ENCODE measurements at places on chromosomes 6 and 20.

- no peak for DNase-seq
Measured at GRCh38 chr20:60930023-60930790, 321.9 kb upstream of the CDH4 start.

DNA sequence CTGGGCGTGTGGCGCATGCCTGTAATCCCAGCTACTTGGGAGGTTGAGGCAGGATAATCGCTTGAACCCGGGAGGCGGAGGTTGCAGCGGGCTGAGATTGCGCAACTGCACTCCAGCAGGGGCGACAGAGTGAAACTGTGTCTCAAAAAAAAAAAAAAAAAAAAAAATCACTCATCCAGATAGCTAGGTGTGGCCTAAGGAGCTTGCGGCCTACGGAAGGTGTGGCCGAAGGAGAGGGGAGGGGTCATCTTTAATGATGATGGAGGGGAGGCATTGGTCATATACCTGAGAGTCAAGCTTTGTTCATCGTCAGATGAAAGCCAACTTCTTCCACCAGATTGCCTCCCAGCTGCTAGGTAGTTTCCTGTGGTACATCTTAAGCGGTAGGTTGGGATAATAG is 801 bp upstream of the PPARD start:
- DNase-seq: no peak

DNA sequence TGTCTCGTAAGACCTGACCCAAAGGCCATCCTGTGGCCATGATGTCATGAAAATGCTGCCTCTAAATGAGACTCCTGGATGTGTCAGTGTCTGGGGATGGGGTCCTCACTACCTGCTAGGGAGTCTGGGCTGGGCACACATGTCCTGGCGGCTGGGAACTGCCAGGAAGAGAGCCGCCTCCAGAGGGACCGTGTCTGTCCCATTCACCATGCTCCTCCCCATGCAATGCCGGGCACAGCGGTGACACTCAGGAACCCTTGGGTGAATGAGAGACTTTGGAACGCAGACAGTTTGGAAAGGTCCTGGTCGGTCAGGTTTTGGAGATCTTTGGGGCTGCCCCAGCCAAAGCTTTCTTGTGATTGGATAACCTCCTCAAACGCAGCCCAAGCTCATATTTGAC is 40.1 kb upstream of the GTSF1L start:
- DNase-seq: no peak

GRCh38 chr20:34824026-34824425 is 1.4 kb downstream of the NCOA6 start:
- no peak for DNase-seq

- DNase-seq: no peak
Measured at GRCh38 chr6:139337830-139338229, 36.6 kb downstream of the CITED2 start.

- DNase-seq: no peak
Measured at GRCh38 chr6:111922454-111923297, 49.4 kb upstream of the FYN start.

GRCh38 chr20:29326376-29327070 is 1930.9 kb upstream of the DEFB115 start:
- no peak for DNase-seq

DNA sequence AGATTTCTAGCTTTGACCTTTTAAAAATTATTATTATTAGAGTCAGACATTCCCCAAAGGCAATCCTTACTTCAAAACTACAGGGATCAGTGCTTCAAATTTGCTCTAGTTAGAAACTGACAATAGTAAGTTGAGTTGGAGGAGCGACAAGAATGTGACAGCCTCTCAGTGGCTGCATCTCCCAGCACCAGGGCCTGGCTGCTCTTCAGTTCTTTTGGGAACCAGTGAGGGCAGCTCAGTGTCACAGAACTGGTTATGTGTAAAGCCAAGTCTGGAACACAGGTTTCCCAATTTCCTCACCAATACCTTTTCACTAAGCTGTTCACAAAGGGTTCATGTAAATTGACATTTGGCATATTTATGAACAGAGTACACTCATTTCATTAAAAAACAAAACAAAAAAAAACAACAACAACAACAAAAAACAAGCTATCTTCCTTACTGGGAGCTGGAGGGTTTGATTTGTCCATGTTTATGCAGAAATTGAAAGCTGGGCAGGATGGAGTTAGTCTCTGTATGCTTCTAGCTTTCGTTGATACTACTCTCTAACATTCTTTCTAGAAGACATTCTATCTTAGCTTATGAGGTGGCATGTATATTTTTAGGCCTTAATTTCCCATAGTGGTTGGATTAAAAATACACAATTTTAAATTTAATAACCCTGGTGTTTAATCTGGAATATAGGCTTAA is 95.0 kb downstream of the SAMD5 start:
- DNase-seq: no peak

DNA sequence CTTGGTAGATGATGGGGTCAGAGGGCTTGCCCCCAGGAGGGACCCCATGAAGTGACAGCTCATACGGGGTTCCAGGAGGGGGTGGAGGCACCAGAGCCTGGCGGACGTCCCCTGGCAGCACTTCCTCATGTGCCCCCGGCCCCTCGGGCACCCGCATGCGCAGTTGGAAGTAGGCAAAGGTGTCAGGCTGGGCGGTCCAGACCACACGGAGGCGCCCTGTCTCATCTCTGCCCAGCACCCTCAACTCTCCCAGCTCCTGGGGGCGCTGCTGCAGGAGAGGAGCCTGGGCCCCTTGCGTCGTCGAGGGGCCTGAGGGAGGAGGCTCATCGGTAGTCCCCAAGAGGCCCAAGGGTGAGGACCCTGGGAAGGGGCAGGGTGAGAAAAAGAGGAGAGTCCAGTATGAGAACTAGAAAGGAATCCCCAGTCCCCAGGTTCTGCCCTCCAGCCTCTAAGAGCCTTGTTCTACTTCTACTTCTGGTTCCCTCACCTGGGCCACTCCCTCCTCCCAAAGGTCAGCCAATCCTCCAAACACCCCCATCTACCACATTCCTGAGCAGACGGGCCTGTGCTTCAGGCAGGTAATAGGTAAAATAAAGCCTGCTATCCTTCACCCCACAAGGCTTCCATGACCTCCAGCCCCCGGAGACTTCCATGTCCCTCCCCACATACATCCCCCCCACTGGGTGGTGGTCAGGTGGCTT is 23.2 kb downstream of the TNXB start:
- no peak for DNase-seq

GRCh38 chr6:116877743-116878142 is 701 bp downstream of the RFX6 start:
- DNase-seq: no peak

GRCh38 chr6:98593676-98594075 is 240.7 kb upstream of the POU3F2 start:
- DNase-seq: no peak

DNA sequence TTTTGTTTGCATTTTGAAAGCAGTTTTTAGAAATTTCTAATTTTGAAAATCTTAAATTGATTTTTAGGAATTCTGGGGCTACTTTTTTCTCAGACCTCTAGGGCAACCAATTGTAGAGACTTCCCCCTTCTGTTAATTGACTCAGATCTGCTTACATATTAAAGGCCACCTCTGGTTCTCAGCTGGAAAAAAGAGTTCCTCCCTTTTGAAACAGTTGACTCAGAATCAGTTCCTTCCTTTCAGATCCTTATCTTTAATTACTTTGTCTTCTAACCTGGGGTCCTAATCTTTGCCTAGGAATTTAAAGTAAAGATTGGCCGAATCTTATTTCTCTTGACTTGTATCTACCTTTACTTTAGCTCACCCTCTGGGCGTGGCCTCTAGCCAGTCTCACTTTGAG is 146.8 kb downstream of the LAMA2 start:
- no peak for DNase-seq

GRCh38 chr6:90294614-90294988 is 2.0 kb downstream of the BACH2 start:
- no peak for DNase-seq

- no peak for DNase-seq
Measured at GRCh38 chr20:3068986-3069900, 2.2 kb upstream of the OXT start.

DNA sequence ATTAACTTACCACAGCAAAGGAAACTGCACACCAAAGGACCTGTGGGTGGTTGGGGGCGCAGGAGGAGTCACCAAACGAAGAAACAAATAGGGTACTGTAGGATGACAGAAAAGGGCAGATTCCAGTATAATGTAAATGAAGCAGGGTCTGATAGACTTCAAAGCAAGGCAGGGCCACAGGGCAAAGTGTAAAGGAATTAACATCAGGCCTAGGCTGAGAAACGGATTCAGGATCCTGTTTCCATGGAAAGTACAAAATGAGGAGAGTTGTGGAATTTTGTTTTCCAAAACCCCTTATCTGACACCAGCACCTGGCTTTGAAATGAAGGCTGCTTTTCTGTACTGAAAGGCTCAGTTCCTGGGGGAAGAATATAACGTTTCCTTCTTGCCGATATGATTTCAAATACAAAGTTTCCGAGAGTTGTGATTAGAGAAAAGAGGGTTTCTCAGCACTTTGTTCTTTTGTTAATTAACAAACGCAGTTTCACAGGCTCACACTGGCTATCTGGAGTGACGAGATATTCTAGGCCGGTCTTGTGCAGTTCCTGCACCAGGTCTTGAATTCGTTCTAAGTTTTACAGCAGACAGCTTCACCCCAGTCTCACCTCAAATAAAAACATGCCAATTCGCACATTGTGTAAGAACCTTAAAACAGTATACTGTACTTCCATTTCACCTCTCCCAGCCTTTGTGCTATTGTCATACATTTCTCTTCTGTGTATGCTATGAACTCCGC is 5.8 kb downstream of the DEFB123 start:
- DNase-seq: no peak

DNA sequence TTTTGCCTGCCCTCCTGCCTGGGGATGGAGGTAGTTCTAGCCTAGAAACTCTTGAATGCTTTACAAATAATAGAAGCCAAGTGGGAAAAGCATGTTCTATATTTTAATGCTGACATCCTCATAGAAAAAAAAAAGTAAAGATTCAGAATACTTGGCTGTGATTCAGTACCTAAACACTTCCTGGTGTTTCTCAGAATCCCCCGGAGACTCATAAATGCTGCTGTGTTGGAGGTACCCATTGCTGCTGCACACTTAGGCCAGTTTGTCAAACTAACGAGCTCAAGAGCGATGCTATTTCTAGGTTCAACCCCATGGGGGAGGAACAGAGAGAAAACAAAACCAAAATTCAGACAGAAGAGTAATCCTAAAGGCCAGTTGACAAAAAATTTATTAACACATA is 38.8 kb upstream of the ZFP64 start:
- DNase-seq: no peak

DNA sequence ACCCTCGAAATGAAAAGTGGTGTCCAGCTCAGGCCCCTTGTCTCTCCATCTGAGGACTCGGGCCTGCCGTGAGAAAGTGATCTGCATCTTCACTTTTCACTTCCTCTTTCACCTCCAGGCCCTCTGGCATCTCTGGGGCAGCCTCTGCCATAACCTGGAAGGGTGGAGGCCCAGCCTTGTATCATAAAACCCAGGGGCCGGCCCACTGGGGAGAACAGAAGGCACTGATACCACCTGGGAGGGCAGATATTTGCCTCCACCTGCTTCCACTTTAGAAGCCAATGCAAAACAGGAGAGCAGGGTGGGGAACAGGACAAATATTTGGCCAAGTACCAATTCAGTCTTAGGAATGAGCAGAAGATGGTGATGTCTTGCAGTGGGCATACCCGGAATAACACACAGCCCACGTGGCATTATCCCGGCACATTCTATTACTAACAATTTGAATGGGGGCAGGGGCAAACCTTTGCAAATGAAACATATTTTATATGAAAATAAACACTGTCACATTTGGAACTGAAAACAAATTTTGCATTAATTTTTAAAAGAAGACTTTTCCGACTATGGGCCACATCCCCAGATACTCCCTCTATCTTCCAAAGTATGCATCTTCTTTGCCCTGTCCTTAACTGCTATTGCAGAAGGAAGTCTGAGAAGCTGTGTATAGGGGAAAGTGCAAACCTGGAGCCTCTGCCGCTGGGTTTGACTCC is 69.2 kb upstream of the TBC1D7 start:
- DNase-seq: no peak

GRCh38 chr6:1020133-1020532 is 291.8 kb upstream of the FOXQ1 start:
- DNase-seq: no peak

DNA sequence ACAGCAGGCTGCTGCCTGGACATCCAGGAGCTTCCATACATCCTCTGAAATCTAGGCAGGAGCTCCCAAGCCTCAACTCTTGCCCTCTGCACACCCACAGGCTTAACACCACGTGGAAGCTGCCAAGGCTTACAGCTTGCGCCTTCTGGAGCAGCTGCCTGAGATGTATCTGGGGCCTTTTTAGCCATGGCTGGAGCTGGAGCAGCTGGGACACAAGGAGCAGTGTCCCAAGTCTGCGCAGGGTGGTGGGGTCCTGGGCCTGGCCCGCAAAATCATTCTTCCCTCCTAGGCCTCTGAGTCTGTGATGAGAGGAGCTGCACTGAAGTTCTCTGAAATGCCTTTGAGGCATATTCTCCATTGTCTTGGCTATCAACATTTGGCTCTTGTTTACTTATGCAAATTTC is 255.0 kb downstream of the DLL1 start:
- no peak for DNase-seq

- DNase-seq: no peak
Measured at GRCh38 chr6:89475634-89476033, 42.7 kb downstream of the ANKRD6 start.

GRCh38 chr6:105898286-105898685 is 187.8 kb upstream of the PRDM1 start:
- no peak for DNase-seq

DNA sequence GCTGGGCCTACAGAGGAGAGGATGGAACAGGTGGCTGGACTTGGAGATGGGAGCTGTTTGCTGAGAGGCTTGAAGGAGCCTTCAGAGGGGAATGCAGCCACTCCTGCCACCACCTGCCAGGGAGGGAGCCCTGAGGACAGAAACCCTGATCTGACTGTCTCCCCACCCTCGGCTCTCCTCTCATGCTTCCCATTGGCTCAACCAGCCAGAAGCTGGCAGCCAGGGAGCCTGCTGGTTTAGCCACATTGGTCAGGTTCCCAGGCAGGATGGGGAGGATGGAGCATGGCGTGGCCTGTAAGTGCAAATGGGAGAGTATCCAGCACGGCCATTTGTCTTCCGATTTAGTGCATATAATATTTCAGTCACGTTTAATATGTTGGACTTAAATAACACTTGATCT is 12.8 kb downstream of the TREM1 start:
- DNase-seq: no peak

DNA sequence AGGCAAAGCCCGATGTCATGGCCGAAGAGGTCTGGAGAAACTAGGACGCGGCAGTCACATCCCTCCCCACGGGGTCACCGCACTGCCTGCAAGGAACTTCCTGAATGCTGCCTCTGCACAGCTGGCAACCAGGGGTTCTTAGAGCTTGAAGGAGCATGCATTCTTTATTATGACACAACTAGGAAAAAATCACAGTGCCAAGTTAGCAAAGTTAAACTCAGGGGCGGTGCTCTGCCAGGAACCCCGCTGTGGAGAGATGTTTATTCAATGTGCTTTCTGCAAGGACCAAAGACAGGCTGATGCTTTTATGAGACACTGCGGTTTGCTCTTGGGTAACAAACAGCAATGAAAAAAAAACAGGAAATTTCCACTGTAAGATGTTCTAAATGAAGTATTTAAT is 287.3 kb upstream of the FOXQ1 start:
- DNase-seq: no peak
